ENCODE measurements at places on chromosomes 3 and 15. TPM values are rescaled to one million over a fixed set of nuclear protein-coding genes. Genes with fewer than 3 reads are reported as not detected.

NTRK3 gene
- 3.7 TPM for total RNA-seq

MCTP2 gene
- 1.5 TPM for total RNA-seq

DNA sequence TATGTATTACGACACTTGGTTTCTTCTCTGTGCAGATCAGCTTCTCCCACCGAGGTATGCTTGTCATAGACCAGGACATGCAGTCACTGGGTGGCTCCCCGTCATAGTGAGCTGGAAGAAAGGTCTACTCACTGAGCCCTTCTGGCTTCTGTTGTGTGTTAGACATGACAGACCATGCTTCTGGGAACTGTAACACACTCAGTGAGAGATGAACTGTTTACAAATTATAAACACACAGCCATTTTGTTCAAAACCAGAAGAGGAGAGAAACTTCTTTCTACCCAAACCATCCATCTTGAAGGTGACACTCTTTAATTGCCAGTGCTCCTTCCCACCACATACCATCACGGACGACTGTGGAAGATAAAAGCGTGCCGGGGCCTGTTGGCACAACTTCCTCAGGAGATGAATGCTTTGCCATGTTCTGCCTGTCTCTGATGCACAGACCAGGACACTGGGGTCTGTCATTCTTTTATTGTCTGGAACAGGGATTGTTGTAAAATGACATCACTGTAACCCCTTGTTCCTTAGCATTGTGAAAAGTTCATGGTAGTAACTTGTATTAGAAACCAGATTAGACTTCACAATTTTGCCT is 214.3 kb downstream of the MCTP2 start:
- DNase-seq, result no peak

GRCh38 chr3:13461169-13462124 is 18.7 kb upstream of the HDAC11 start:
- no peak for DNase-seq

DNA sequence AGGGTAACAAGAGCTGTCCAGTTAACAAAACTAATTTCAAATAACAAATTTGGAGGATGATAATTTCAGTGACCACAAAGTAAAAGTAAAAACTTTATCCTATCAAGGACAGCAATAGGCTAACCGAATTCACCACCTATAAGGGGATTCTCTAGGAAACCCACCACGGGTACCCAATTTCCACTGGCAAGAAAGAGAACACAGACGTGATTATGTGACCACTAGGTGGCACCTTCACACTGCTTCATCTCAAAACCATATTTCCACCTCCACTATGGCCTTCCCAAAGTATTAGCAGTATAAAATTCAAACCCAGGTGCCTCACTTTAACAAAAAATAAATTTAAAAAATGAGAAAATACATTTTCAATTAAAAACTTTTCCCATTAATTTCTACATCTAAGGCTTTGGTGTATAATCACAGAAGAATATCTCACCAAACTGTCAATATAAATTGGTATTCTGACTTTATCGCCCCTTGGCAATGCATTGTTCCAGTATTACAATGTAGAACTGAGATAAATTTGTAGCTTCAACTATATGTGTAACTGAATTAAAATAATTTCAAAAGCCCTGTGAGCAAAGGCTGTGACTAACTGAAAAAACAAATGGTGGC is 96.5 kb downstream of the FSIP1 start:
- no peak for DNase-seq

GRCh38 chr3:149453140-149453805 is 21.2 kb upstream of the TM4SF4 start:
- DNase-seq, result no peak

Data from cardiac septum (tissue), 1 donor.